Right lobe of liver (tissue), 6 donors: ENCODE measurements at places on chromosomes 6 and 20. TPM values are rescaled to one million over a fixed set of nuclear protein-coding genes. Genes with fewer than 3 reads are reported as not detected.

DNA sequence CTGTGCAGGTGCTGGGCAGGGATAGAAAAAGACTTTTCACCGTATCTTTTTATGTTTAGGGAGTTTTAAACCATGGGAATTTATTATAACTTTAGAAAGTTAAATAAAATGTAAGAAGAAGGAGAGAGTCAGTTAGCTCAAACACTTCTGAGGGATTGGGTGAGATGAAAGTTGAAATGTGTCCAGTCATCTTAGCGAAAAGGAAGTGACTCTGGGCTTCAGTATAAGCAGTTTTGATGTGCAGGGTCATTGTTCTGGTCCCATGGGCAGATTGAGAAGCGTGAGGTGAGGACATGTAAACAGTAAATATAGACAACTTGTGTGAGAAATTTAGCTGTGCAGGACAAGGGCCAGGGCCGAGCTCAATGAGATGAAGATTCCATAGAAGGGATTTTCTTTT, 66.9 kb downstream of the TOX2 start:
- no peak for DNase-seq
- no peaks in the 10 kb centered on the region for H3K36me3 ChIP-seq
- no peaks in the 10 kb centered on the region for H3K4me1 ChIP-seq

The DNAJC5 gene
- 26.0 TPM for total RNA-seq

DNA sequence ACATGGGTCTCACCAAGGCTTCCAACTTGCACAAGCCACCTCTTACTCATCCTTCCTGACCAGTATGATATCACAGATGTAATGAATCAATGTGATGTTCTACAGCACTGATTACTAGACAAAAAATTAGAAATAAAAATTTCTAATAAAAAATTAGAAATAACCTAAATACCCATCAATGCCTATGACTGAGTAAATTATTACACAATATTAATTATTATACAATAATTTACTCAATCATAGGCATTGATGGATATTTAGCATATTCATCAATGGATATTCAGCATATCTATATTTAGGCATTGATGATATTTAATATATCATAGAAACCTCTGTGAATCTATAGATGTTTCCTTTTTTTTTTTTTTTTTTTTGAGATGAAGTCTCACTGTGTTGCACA, 43.2 kb upstream of the MBOAT1 start:
- H3K27me3 ChIP-seq: no peaks in the 10 kb centered on the region
- no peaks in the 10 kb centered on the region for H3K36me3 ChIP-seq
- DNase-seq: no peak
- no peak overlapping the region for H3K27ac ChIP-seq
- no peaks in the 10 kb centered on the region for H3K4me1 ChIP-seq

- H3K4me3 ChIP-seq: no peak overlapping the region
- DNase-seq: no peak
- no peaks in the 10 kb centered on the region for H3K27me3 ChIP-seq
- no peak overlapping the region for H3K27ac ChIP-seq
- peaks cover 18% of the 10 kb centered on the region for H3K4me1 ChIP-seq
- H3K36me3 ChIP-seq: no peaks in the 10 kb centered on the region
Measured at GRCh38 chr6:125974214-125974866, 12.0 kb upstream of the TRMT11 start.

DNA sequence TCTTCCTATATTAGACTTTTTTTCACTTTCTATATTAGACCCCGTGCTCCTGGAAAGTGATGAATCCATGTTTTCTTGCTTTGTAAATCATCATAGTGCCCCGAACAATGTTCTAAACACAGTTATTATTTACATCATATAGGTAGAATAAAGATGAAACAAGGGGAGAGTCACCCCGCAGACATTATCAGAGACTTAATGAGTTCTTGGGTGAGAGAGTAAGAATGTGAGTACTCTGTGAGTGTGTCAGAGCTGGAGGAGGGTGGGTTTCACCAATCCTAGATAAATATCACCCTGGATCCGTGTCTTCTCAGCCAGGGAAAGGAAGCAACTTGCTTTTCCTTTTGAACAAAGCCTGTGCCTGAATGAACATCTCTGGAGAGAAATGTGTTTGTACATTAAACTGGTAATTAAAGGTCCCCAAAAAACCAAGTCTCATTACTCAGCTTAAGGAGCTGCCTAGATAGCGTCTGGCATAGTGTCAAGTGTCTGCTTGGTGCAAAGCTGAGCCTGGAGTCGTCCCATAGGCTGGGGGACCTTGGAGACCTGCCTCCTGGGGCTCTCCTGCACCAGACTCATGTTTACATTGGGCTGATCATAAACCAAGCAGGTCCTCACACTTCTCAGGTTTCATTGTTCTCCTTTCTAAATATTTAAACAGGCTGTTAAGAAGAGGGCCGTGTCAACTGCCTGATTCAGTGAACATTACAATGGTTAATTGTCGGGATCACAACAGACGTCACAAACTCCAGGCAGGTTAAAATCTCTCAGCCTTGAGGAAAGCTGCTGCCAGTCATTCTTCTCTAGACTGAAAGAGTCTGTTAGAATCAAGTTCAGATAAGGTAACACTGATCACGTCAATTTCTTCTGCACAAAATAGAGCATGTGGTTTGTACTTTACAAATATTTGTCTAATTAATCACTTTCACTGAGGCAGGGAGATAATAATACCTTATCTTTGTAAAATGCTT, 179.7 kb upstream of the MYLIP start:
- H3K36me3 ChIP-seq: no peaks in the 10 kb centered on the region
- no peak overlapping the region for H3K27ac ChIP-seq
- H3K4me1 ChIP-seq: no peaks in the 10 kb centered on the region
- H3K4me3 ChIP-seq: no peak overlapping the region

DNA sequence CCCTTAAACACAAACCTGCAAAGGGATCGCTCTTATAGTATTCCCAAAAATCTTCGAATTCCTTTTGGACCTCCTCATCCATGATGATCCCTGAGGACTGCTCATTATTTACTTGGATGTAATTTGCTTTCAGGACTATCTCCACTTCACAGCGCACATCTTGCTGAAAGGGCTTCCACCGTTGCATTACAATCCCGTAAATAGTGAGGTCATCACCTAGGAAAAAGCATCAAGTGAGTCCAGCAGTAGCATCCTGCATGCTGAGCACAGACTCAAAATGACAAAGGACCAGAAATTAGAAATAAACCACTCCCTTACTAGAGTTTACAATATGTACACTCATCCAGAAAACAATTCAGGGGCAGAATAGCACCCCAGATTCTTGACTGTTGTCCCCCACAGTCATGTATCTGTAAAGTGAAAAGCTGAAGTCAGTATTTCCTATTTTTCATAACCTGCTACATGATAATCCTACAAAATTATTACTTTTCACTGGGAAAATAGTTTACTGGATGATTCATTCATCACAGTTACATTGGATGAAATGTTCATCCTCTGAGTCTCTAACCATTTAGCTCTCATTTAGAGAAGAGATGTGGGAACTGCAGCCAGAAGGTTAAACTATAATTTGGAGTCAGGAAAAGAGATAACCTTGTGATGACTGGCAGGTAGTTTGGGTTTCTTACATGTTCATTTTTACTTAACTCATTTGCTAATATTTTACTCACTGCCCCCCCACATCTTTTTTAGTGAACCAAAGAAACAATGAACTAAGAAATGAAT, 17.2 kb downstream of the MCM9 start:
- DNase-seq: no peak
- no peak overlapping the region for H3K27ac ChIP-seq
- no peaks in the 10 kb centered on the region for H3K27me3 ChIP-seq
- H3K36me3 ChIP-seq: peaks cover 32% of the 10 kb centered on the region

DNA sequence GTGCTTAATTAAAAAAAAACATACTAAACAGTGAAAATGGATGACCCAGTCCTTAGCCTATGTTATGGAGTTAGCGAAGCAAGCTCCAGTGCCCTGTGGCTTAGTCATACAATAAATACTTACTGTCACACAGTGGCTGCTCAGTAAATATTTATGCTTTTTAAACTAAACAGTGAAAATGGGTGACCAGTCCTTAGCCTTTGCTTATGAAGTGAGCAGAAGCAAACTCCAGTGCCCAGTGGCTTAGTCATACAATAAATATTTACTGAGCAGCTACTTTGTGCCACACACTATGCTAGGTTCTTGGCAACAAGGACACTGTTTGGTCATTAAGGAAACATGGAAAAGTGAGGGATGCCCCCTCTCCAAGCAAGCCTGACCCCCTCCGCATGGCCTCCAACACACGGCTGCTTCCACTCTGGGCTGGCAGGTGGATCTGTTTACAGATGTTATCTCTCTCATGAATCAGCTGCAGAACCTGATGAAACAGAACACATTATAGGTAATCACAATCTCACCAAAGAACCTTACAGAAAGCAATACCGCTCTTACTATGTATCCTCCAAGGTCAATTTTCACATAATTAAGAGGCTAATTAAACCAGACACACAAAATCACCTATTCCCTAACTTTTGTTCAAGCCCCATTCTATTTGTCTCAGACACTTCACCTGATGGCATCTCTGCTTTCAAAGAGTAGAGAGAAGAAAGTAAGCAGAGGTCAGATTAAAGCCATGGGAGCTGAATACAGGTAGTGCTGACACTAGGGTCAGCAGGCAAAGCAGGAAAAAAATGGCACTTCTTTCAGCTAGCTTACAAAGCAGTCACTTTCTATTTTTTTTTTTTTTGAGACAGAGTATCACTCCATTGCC, 27.3 kb downstream of the CDK5RAP1 start:
- DNase-seq: peak; percentile 80
- H3K27ac ChIP-seq: peak overlapping the region; percentile 47
- no peak overlapping the region for H3K4me3 ChIP-seq
- H3K27me3 ChIP-seq: no peaks in the 10 kb centered on the region
- peaks cover 15% of the 10 kb centered on the region for H3K4me1 ChIP-seq

The RHAG gene
- total RNA-seq: not detected

DNA sequence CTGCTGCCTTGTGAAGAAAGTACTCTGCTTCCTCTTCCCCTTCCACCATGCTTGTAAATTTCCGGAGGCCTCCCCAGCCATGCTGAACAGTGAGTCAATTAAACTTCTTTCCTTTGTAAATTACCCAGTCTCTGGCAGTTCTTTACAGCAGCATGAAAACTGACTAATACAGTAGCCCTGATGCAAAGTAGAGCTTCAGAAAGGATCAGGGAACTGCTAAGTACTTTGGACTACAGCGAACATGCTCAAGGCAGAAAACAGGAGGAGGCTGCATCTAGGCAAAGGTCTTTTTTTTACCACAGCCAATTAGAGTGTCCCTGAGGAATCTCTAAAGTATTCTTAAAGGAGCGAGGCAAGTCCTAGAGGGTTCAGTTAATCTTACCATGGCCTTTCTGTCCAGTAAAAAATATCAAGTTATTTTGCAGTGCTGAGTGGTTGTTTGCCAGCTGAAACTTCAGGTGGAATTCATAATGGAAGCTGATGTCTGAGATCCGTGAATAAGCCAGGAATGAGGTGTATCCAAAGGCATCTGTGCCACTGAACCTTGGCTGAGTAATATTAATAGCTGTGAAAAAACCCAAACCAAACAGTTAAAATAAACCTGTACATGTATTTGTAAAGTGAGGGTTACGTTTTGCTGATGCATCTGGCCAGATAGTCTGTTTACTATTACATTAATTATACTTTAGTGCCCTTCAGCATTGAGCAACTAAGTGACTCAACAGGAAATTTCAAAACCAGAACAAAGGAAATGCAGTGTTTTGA, 170.4 kb downstream of the PHF3 start:
- peak overlapping the region; percentile 76 for H3K27ac ChIP-seq
- H3K4me3 ChIP-seq: peak overlapping the region; percentile 4
- H3K4me1 ChIP-seq: no peaks in the 10 kb centered on the region
- H3K36me3 ChIP-seq: no peaks in the 10 kb centered on the region

- DNase-seq: no peak
- H3K4me1 ChIP-seq: no peaks in the 10 kb centered on the region
- no peak overlapping the region for H3K4me3 ChIP-seq
- H3K27ac ChIP-seq: no peak overlapping the region
Measured at GRCh38 chr20:11796026-11796425, 121.7 kb upstream of the BTBD3 start.

GRCh38 chr6:80454661-80455365, 348.3 kb downstream of the BCKDHB start:
- no peaks in the 10 kb centered on the region for H3K27me3 ChIP-seq
- DNase-seq: no peak

- no peak overlapping the region for H3K4me3 ChIP-seq
- H3K36me3 ChIP-seq: no peaks in the 10 kb centered on the region
- no peaks in the 10 kb centered on the region for H3K4me1 ChIP-seq
- no peak overlapping the region for H3K27ac ChIP-seq
- DNase-seq: no peak
Measured at GRCh38 chr6:109081516-109082187, 13.0 kb downstream of the SESN1 start.

The HIVEP2 gene
- total RNA-seq: 5.3 TPM

The TCP1 gene
- total RNA-seq: 79.6 TPM

GRCh38 chr6:144217264-144217663, 66.9 kb downstream of the STX11 start:
- no peaks in the 10 kb centered on the region for H3K36me3 ChIP-seq
- H3K27me3 ChIP-seq: no peaks in the 10 kb centered on the region
- no peak overlapping the region for H3K27ac ChIP-seq
- DNase-seq: no peak
- no peaks in the 10 kb centered on the region for H3K4me1 ChIP-seq
- peak overlapping the region; percentile 76 for H3K4me3 ChIP-seq

The SLC17A9 gene
- 29.8 TPM for total RNA-seq

The SPEF1 gene
- not detected for total RNA-seq

The FAM209B gene
- not detected for total RNA-seq

The GGT7 gene
- total RNA-seq: 9.8 TPM

- H3K4me3 ChIP-seq: no peak overlapping the region
- H3K4me1 ChIP-seq: no peaks in the 10 kb centered on the region
- no peaks in the 10 kb centered on the region for H3K27me3 ChIP-seq
- H3K36me3 ChIP-seq: no peaks in the 10 kb centered on the region
- no peak overlapping the region for H3K27ac ChIP-seq
- DNase-seq: no peak
Measured at GRCh38 chr6:43871933-43872332, 101.9 kb downstream of the VEGFA start.

DNA sequence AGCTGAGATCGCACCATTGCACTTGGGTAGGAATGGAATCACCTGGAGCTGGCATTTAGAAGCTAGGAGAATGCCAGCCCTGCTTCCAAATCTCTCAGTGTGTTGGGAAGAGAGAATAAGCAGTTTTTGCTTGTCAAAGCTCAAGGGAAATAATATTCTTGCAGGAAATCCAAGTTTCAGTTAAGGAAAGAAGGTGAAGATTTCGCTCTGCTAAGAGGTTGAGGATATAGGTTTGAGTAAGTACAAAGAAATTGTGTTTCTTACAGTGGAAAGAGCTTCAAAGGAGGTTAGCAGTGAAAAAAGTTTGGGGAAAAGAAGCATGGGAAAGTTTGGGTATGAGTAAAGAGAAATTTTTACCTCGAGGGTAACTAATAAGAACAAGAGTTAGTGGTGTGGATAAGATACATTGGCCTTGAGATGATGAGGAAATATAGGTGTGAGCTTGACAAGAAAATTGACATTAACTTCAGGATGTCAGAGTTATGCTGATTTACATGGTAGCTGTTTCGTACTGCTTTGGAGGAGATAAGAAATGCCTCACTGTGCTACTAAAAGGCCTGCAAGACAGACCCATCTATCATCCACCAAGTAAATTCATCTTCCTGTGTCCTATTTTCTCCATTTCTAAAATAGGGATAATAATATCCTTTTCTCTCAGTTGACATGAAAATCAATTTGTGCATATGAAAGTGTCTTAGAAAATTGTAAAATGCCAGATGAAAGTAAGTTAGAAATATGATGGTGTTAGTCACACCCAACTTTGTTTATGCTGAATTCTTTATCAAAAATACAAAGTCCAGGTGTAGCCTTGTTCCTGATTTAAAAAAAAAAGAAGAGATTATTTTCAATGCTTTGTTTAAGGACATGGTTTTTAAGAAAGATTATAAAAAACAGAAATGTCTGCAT, 12.8 kb upstream of the HINT3 start:
- H3K4me3 ChIP-seq: no peak overlapping the region
- H3K27ac ChIP-seq: peak overlapping the region; percentile 56
- no peaks in the 10 kb centered on the region for H3K27me3 ChIP-seq
- H3K36me3 ChIP-seq: no peaks in the 10 kb centered on the region
